ENCODE measurements at places on chromosomes 2 and 18. TPM values are rescaled to one million over a fixed set of nuclear protein-coding genes. Genes with fewer than 3 reads are reported as not detected.

CCDC148 gene
- total RNA-seq: 1.8 TPM

GRCh38 chr2:64781711-64782390, 128.1 kb upstream of the SERTAD2 start:
- DNase-seq: no peak

GRCh38 chr2:108193251-108193650, 46.5 kb upstream of the SULT1C3 start:
- DNase-seq: no peak

NGEF gene
- 52.2 TPM for total RNA-seq

GRCh38 chr2:240123821-240124650, 12.1 kb downstream of the COPS9 start:
- DNase-seq: no peak

DNA sequence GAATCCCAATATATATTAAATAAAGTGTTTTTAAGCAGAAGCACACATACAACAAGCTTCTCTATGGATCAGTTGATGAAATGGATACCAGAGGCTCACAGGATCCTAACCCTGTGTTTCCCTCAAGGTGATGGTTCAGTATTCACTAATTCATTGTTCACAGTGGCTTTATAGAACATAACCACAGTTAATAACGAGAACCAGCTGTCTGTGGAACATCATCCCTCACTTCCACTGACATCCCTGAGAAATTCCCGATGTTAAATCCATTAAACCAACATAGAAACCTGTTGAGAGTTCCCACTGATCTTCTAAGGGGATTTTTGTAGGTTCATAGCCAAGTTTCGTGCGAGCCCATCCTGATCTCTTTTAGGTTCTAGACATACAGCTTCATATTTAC, 29.0 kb downstream of the CCDC195 start:
- no peak for DNase-seq

- DNase-seq: no peak
These were observed 25.9 kb downstream of the CD8A start for GRCh38 chr2:86764661-86765309.

DNA sequence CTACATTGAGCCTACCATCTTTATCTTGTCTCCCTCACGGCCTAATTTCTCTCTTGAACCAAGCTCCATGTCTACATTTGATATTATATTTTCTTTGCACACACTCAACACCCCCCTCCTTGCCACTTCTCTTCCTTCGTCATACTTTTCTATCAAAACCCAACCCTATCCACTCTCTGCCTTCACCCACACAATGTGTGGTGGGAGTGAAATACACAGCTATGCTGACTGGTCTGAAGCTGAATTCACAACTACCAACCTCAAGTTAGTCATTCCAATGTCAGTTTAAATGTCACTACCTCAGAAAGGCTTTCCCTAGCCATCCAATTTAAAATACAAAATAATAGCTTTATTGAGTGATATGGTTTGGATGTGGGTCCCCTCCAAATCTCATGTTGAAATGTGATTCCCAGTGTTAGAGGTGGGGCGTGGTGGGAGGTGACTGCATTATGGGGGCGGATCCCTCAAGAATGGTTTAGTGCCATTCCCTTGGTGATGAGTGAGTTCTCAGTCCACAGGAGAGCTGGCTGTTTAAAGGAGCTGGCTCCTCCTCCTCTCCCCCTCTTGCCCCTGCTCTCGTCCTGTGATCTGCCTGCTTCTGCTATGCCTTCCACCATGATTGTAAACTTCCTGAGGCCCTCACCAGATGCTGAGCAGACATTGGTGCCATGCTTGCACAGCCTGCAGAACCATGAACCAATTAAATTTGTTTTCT, 112.1 kb downstream of the DTNB start:
- no peak for DNase-seq

DNA sequence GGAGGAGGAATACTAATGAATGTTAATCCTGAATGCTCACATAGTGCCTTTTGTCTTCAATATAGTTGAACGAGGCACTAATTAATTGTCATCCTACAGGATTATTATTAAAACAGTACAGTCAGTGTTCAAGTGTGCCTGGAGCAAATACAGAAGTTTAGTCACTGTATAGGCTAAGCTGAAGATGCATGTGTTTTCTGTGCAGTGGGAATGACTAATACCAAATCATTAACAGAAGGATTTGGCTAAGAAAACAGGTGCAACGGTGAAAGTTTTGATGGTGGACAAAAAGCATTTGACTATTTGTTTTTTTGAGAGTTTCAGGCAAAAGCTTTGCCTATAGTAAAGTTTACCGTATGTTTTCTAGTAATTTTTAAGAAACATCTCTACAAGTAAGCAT, 62.8 kb downstream of the DCC start:
- no peak for DNase-seq

DUSP19 gene
- 6.2 TPM for total RNA-seq

GPR39 gene
- 14.1 TPM for total RNA-seq

GRCh38 chr2:216692636-216693413, 2.5 kb downstream of the IGFBP5 start:
- no peak for DNase-seq

- no peak for DNase-seq
These were observed 65.9 kb upstream of the RPL31 start for GRCh38 chr2:100936070-100936741.
